Nephron progenitor cell (in vitro differentiated cells): ENCODE measurements at places on chromosomes 13 and 19.
A peak's percentile ranks its signal among the peaks of the same experiment; 100 is the strongest.

DNA sequence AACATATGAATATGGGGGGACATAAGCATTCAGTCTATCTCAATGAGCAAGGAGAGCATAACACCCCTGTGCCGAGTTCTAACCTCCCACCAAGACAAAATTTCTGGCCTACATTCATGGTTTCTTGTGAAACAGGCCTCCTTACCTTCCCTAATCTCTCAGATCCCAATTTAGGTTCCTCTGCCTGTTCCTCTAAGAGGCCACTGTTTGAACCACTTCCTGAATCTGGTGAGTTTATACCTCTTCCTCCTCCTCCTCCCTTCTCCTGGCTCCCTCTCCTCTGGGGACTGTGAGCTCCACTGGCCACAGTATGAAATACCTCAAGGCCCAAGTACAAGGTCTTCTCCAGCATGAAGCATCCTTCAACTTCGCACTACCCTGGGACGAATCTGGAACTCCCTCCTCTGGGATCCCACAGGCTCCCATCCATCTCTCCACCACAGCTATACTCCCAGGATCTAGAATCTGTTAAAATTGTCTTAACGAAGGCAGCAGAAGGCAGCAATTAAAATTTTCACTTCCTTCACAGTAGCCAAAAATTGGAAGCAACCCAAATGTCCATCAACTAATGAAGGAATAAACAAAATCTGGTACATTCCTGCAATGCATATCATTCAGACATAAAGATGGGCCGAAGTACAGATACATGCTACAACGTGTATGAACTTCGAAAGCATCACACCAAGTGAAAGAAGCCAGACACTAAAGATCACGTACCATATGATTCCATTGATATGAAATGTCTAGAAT lies 7.8 kb upstream of the SIGLECL1 start:
- H3K4me1 ChIP-seq = no peaks in the 10 kb centered on the region
- no peak overlapping the region for H3K4me3 ChIP-seq
- no peaks in the 10 kb centered on the region for H3K36me3 ChIP-seq
- H3K27ac ChIP-seq = no peak overlapping the region
- DNase-seq = no peak
- H3K27me3 ChIP-seq = peaks cover 9% of the 10 kb centered on the region

GRCh38 chr19:49546825-49547565 lies 19.2 kb downstream of the RCN3 start:
- H3K27ac ChIP-seq = peak overlapping the region; percentile 88
- peaks cover 3% of the 10 kb centered on the region for H3K27me3 ChIP-seq
- peaks cover 37% of the 10 kb centered on the region for H3K4me1 ChIP-seq

DNA sequence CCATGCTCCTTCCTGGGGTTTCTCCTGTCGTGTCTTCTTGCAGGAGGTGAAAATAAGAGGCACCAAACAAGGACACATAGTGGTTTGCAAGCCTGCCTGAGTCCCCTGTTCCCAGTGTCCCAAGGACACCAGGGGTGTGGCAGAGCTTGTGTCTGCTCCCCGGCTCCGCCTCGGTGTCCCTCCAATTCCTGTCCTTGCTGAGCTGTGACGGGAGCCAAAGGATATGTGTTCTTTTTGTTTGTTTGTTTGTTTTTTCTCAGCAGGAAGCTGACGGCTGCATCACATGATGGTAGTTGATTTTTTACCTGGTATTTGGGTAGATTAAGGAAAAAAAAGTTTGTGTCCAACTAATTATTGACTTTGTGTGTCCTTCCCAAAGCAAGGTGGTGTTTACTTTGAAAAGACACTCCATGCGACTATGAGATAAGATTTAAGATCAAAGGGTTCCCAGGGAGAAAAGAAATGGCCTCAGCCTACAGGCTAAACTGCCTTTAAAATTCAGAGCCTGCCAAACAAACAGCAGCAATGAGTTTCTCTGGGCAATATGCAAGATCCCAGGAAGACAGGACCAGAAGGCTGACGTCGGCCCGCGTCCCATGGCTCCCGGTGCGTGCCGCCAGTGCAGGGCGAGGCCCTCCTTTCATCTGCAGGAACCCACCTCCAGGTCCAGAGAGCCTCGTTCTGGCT lies 50.8 kb upstream of the XPO4 start:
- no peak for DNase-seq
- no peaks in the 10 kb centered on the region for H3K36me3 ChIP-seq
- no peak overlapping the region for H3K4me3 ChIP-seq

DNA sequence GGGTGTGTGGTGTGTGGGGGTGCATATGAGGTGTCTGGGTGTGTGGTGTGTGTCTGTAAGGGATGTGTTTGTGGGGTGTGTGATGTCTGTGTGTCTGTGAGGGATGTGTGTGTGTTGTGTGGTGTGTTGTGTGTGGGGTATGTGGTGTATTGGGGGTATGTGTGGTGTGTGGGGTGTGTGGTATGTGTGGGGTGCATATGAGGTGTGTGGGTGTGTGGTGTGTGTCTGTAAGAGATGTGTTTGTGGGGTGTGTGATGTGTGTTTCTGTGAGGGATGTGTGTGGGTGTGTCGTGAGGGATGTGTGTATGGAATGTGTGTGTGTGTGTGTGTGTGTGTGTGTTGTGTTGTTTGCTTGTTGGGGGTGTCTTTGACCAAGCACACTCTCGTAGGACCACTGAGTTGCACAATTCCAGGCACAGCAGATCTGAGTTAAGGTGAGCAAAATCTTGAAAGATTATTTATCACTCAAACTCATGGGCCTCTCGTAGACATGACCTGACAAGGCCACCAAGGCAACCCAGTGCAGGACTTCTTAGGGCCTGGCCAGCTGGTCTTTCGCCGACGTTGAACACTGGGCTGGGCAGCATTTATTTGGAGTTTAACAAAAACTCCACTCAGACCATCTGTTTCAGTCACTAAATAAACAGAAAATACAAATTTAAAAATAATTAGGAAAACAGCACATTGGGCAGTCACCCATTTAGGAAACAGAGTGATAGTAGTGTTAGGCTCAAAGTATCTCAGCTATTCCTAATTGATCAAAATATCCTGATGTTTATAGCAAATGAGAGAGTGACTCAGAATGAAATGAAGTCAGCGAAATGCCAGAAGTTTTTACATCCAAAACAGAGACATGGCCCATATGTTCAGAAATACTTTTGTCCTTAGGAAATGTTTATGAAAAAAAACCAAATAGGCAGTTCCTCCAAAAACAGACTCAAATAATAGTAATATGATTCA lies 301.1 kb downstream of the FGF9 start:
- no peak overlapping the region for H3K27ac ChIP-seq
- H3K4me1 ChIP-seq = peaks cover 13% of the 10 kb centered on the region
- H3K4me3 ChIP-seq = no peak overlapping the region

GRCh38 chr13:112069061-112069844 lies 2.3 kb downstream of the SOX1 start:
- peak; percentile 27 for DNase-seq
- peaks cover 97% of the 10 kb centered on the region for H3K27me3 ChIP-seq
- H3K4me1 ChIP-seq = peaks cover 20% of the 10 kb centered on the region
- H3K27ac ChIP-seq = no peak overlapping the region

GRCh38 chr19:38596057-38596981 lies 21.4 kb downstream of the MAP4K1 start:
- H3K27ac ChIP-seq = no peak overlapping the region
- peaks cover 16% of the 10 kb centered on the region for H3K27me3 ChIP-seq
- H3K4me1 ChIP-seq = peaks cover 12% of the 10 kb centered on the region
- H3K36me3 ChIP-seq = no peaks in the 10 kb centered on the region
- DNase-seq = peak; percentile 95

- no peak for DNase-seq
- H3K4me1 ChIP-seq = no peaks in the 10 kb centered on the region
- H3K27me3 ChIP-seq = peaks cover 9% of the 10 kb centered on the region
- peaks cover 5% of the 10 kb centered on the region for H3K36me3 ChIP-seq
- no peak overlapping the region for H3K4me3 ChIP-seq
These were observed 5.8 kb downstream of the GP6 start for GRCh38 chr19:55032170-55032800.

DNA sequence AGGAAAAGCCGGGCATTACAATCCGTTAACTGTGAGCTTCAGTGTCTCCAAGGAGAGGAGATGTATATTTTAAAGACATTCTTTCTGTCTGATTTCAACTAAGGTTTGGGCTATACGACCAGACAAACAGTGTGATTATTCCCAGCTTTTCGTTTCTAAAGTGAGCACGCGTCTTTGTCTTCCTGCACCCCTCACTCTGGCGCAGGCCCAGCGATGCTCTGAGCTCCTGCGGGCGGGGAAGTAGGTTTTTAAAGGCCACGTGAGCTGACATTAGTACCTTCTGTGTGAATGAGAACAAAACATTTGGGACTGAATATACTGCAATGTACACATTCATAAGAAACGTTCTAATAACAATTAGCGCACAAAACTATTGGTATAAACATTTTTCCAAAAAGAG lies 15.3 kb upstream of the RANBP3 start:
- H3K36me3 ChIP-seq = no peaks in the 10 kb centered on the region
- peak overlapping the region; percentile 71 for H3K27ac ChIP-seq
- H3K27me3 ChIP-seq = peaks cover 4% of the 10 kb centered on the region
- H3K4me3 ChIP-seq = no peak overlapping the region
- peaks cover 36% of the 10 kb centered on the region for H3K4me1 ChIP-seq

DNA sequence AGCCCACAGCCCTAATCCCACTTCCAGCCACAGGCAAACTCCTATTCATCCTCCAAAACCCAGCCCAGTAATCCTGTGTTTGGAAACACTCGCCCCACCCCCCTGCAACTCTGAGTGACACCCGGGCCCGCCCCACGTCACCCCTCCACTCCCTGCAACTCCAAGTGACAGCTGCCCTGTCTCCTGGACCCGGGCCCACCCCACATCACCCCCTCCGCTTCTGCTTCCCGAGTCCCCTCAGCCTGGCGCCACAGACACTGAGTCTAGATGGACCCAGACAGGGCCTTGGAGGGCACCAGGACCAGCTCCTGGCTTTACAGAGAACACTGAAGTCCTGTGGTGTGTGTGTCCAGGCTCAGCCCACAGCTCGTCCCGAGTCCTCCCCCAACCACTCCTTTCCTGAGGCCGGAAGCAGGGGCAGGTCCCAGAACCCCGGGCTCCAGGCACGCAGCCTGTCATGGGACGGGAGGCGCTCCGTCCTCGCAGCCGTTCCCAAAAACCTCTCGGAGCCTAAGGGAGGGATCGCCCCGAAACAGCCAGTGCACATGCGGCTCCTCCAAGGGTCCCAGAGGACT lies 7.7 kb downstream of the REXO1 start:
- H3K4me3 ChIP-seq = peak overlapping the region; percentile 36
- H3K27ac ChIP-seq = peak overlapping the region; percentile 95
- no peak for DNase-seq
- H3K4me1 ChIP-seq = peaks cover 47% of the 10 kb centered on the region
- no peaks in the 10 kb centered on the region for H3K27me3 ChIP-seq

DNA sequence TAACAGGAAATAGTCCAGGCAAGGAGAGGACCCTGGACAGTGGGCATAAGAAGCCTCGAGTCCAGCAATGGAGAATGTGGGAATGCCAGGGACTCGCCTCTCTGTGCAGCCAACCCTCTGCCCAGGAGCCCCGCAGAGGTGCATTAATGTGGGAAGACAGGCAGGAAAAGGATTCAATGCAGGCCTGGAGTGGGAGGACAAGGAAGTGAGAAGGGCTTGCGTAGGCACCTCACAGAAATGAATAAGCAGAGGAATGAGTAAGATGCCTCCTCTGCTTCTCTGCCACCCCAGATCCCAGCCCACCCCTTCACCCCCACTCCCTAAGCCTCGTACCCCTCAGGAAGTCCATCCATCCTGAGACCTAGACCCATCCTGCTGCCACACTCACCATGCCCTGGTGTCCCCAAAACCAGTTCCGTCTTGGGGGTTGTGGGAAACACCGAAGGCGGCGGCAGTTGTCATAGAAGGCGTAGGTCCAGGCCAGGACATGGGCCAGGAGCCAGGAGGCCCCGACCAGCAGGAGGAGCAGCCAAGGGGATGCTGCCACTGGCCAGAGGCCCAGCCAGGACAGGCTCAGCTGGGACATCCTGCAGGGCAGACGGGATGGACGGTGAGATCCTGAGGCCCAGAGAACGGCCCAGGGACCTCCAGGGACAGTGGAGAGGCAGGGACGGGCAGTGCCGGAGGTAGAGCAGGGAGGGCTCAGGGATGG lies 692 bp downstream of the CYP4F2 start:
- no peaks in the 10 kb centered on the region for H3K36me3 ChIP-seq
- no peaks in the 10 kb centered on the region for H3K4me1 ChIP-seq
- H3K27me3 ChIP-seq = no peaks in the 10 kb centered on the region
- no peak overlapping the region for H3K4me3 ChIP-seq
- H3K27ac ChIP-seq = no peak overlapping the region

GRCh38 chr19:30387311-30388115 lies 15.3 kb downstream of the ZNF536 start:
- H3K4me1 ChIP-seq = peaks cover 9% of the 10 kb centered on the region
- no peak for DNase-seq
- no peaks in the 10 kb centered on the region for H3K36me3 ChIP-seq
- no peak overlapping the region for H3K4me3 ChIP-seq
- peaks cover 37% of the 10 kb centered on the region for H3K27me3 ChIP-seq

GRCh38 chr13:28568286-28568685 lies 73.4 kb upstream of the FLT1 start:
- no peak overlapping the region for H3K4me3 ChIP-seq
- no peak overlapping the region for H3K27ac ChIP-seq
- H3K4me1 ChIP-seq = no peaks in the 10 kb centered on the region
- H3K36me3 ChIP-seq = no peaks in the 10 kb centered on the region

GRCh38 chr13:30796631-30797601 lies 61.6 kb downstream of the ALOX5AP start:
- H3K36me3 ChIP-seq = no peaks in the 10 kb centered on the region
- no peak overlapping the region for H3K27ac ChIP-seq
- peaks cover 7% of the 10 kb centered on the region for H3K27me3 ChIP-seq
- no peak overlapping the region for H3K4me3 ChIP-seq
- peaks cover 64% of the 10 kb centered on the region for H3K4me1 ChIP-seq
- DNase-seq = no peak

DNA sequence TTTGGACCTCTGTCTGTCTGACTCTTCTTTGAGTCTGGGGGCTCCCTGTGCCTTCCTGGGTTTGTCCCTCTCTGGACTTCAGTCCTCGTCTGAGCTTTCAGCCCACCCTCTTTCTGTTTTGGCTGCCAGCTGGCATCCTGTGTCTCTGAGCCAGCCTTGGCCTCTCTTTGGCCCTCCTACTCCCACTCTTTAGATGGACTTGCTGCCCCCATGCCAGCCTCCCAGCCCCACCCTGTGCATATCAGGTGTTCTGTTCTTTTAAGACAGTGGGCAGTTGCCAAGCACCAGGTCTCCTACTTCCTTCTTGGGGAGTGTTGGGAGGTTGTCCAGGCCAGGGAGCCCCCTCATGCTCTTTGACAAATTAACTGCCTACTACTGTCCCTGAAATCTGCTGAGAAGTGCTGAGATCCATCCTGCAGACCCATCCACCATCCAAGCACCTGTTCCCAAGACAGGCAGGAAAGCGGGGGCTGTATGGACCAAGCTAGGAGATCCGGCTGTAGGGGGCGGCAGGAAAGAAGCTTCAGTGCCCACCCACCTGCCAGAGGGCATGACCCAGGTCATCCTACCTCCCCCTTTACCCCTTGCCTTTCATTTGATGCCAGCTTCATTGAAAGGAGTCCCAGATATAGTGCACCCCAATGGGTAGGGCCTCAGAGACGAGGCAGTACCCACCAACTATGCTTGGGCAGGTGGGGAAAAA lies 9.6 kb downstream of the CIC start:
- no peak for DNase-seq
- H3K4me3 ChIP-seq = peak overlapping the region; percentile 93
- H3K4me1 ChIP-seq = peaks cover 31% of the 10 kb centered on the region
